Stimulated activated CD4-positive, alpha-beta T cell treated with anti-CD3 and anti-CD28 coated beads, Interleukin-4, amount 100 ng/mL, for 4 hours (primary cell): ENCODE measurements at places on chromosomes 6 and 20.

DNA sequence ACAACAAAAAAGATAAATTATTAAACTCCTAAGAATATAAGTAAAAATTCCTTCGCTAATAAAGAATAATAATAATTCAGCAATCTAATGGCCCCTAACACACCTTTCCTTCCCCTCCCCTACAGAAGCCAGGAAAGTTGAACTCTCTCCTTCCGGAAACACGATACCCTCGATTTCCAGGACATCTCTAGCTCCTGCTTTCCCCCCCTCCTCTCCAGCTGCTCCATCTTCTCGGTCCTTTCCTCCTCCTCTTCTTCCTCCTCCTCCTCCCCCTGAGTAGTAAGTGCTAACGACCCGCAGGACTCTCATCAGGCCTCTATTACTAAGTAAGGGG lies 603 bp downstream of the TASP1 start:
- DNase-seq = no peak

DNA sequence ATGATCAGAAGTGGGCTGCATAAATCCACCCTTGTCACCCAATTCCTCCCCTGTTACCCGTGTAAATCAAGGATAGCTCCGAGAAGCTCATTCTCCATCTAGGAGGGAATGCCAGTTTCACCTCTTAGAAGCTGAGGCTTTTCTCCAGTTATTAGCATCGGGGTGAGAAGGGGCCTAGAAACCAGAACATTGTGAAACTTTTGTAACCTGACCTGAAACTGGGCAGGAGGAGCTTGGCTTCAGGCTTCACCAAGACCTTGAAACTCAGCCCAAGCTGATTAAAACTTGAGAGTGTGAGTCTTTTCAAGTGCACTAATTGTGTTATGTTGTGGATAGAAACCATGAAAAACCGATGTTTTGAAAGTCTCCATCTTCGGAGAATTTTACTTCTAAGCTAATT lies 103.1 kb downstream of the BMP2 start:
- DNase-seq = no peak

DNA sequence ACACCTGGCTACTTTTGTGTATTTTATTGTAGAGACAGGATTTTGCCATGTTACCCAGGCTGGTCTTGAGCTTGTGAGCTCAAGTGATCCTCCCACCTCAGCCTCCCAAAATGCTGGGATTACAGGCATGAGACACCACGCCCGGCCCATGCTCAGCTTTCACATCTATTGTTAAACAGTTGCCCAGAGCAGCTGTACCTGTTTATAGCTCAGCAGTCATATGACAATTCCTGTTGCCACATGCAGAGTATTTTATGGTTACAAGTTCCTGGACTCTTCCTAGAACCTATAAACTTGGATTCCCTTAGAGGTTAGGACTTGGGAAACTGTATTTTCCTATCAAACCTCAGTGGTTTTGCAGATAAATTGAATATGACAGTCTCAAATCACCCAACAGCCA lies 188.3 kb upstream of the KCNG1 start:
- no peak for DNase-seq

DNA sequence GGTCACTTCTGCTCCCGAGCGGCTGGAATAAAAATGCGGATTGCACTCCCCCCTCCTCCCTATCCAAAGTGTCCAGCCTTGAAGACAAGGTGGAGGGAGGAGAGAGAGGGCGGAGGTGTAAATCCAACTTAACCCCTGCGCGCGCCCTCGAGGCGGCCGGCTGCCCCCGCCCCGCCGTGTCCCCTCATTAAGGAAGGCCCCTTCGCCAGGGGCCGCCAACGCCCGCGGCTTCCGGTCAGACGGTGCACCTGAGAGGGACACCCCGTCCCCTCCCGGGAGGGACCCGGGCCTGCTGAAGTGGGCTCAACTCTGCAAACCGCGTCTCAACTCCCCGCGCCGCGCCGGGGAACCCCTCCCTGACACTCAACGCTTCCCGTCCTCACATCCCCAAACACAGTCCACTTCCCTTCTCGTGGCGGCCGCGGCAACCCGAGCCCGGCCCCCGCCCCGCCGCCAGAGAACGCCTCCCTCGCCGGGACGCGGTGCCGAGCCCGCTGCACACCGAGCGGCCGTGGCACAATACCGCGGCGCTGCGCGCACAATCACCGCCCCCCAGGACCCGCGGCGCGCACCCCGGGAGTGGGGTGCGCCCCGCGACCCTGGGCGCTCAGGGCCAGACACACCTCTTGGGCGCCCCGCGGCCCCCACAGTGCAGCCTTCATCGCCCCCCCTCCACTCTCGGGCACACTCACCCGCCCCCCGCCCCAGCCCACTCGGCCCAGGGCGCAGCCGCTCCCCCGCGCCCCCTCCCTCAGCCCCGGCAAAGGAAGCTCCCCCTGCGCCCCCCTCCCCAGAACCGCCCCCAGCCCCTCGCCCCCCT lies 102.5 kb downstream of the NOL4L start:
- DNase-seq = no peak
